Astrocyte of the cerebellum (primary cell): ENCODE measurements at places on chromosomes 11 and 22.

DNA sequence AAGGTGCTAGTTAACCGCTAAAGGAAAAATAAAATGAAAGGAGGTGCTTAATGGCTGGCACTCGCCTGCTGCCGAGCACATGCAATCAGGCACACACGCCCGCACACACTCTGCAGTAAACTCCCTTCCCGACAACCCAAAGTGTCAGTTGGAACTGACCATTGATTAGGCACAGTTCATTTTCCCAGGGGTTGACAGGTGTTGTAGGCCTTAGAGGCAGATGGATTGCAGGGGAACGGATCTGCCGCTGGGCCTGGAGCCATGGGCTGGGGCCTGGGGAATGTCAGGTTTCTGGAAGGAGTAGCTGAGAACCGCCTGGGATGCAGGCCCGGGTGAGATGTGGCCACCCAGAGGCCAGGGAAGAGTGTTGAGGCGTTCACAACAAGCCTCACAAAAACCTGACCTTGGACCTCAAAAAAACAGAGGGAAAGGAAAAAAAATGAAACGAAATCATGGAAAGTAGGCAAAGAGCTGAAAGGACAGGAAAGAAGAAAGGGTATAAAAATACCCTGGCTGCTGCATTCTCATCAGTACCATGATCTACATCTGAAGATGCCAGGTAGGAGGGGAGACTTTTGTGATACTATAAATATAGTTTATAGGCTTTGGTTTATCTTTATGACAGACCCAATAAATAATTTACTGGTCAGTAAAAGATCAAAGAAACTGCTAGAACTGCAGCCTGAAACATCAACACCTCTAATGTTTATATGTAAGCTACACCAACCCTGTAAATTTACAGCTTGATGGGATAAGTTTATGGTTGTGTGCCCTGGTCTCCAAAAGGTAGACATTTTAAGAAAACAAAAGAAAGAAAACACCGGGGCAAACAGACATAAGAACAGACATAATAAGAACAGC, 313.4 kb downstream of the BUD13 start:
- DNase-seq: no peak

GRCh38 chr22:21727768-21728167, 7.8 kb downstream of the YPEL1 start:
- DNase-seq: no peak

DNA sequence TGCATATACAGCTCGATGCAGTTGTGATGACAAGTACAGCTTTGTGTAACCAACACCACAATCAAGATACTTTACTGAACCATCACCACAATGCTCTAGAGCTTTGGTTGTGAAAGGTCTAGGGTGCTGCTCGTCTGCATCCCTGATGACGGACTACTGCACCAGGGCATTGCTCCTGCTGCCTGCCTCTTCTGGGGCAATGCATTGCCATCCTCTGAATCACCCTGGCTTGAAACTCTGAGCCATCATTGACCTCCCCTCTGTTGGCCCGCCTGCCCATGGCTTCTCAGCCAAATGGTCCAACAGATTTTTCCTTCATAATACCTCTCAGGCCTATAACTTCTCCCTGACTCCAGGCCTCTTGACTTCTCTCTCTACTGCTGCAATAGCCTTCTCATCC, 77.4 kb upstream of the CSNK2A3 start:
- DNase-seq: no peak

DNA sequence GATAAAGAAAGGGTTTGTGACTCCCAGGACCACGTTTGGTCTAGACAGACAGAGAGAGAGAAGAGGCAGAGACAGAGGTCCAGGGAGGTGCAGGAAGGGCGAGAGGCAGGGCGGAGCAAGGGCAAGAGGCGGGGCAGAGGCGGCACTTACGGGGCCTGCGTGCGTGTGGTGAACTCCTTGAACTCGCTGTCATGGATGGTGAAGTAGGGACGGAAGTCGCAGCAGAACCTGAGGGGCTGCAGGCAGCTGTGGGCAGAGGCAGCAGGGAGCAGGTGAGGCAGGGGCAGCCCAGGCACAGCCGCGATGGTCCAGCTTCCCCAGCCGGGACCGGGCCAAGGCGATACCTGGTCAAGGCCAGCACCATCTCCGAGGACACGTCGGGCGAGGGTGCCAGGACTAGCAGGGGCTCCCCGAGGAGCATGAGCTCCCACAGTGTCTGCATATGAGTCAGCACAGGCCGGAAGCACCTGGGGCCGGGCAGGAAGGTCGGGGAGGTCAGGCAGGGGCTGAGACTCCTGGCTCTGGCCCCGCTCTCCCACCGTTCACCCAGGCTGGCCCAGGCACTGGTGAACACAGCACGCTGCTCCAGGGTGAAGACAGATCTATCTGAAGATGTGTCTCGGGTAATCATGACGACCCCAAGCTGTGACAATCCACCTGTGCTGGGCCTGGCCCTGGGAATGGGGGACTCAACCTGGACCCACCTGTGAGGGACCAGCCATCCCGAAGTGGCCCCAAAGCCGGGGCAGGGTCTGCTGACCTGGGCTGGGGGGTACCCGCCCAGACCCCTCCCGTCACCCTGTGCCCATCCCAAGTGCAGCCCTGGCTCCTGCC, 7.2 kb upstream of the PLXNB2 start:
- no peak for DNase-seq

GRCh38 chr22:25090225-25090890, 109.3 kb upstream of the CRYBB3 start:
- DNase-seq: no peak

DNA sequence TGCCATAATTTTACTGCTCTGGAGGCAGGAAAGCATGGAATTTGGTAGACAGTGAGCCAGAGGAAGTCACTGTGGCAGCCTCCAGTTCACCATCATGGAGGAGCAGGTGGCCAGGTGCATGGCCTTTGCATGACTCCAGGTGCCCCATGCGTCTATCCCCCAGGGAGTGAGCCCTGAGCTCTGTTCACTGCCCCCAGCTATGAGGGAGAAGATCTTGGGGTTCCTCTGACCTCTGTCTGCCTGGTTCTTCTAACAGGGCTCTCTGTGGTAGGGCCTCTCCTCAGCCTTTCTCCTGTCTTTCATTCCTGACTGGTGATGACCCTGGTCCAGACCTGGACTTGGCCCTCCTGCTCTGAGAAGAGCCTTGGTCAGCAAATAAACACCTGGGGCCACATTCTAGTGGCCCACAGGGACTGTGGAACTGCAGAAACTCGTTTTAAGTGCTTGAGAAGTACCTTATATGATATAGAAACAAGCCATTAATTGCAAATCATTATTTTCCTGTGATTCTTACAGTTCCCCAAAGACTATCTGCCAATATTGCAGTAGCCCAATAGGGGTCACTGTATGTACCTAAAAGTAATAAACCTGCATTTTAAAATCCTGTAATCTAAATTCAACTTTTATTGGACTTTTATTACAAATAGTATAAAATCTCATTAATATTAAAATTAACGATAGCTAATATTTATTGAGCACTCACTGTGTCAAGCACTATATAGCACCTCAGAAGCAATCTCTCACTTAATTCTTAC, 120.0 kb upstream of the SYT13 start:
- no peak for DNase-seq

DNA sequence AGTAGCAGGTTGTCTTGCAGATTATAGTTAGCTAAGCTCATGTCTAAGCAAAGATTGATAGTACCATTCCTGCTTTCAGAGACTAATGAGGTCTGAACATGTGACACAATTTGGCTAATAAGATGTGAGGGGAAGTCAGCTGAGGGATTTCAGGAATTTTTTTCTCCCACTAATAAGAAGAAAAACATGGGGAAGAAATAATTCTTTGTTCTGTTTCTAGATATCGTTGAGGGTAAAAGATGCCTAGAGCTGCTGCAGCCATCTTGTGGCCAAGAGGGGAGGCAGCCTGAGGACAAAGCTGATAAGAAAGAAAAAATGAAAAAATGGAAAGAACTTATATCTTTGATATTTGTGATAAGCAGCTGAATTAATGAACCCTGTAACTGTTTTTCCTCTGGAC, 1334.4 kb downstream of the LRRC4C start:
- no peak for DNase-seq

- DNase-seq: no peak
Observed at GRCh38 chr11:71504531-71504930, 22.5 kb upstream of the KRTAP5-7 start.

- no peak for DNase-seq
Observed at GRCh38 chr11:92266806-92267205, 42.2 kb downstream of the FAT3 start.

DNA sequence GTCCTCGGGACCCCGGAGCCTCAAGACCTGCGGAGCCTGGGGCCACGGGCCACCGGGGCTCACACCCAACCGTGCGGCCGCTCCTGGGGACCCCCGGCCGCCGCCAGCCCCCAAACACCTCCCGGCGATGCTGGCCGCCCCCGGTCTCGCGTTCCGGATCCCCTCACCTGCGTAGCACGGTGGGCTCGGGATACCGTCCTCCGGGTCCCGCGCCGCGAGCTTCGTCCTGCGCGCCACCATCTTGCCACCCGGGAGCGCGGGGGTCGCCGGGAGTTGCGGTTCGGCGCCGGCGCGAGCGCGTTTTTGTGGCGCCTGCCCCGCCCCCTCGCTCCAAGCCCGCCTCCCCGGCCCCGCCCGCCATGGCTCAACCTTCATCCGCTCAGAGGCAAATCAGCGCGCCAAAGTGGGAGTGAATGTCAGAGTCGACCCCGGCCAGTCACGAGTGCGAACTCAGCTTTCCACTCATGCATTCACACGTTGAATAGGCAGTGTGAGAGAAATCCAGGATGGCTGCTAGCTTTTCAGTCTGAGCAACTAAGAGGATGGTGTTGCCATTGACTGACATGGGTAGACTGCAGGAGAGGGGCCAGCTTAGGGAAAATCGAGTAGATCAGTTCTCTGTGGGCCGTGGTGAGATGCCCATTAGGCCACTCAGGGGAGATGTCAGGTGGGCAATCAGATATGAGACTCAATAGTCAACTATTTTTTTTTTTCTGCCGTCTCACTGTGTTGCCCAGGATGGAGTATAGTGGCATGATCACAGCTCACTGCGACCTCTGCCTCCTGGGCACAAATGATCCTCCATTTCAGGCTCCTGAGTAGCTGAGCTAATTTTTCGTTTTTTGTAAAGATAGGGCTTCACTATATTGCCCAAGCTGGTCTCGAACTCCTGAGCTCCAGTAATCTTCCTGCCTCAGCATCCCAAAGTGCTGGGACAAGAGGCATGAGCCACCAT, 28.3 kb downstream of the SERHL2 start:
- DNase-seq: no peak
